Activated naive CD4-positive, alpha-beta T cell (primary cell): ENCODE measurements at places on chromosomes 1 and 21.

GRCh38 chr1:15353839-15354579 lies 55.7 kb upstream of the EFHD2 start:
- DNase-seq, result no peak

GRCh38 chr1:85656256-85656655 lies 52.0 kb downstream of the ZNHIT6 start:
- no peak for DNase-seq

GRCh38 chr1:85121744-85122143 lies 73.4 kb upstream of the MCOLN3 start:
- DNase-seq, result no peak

DNA sequence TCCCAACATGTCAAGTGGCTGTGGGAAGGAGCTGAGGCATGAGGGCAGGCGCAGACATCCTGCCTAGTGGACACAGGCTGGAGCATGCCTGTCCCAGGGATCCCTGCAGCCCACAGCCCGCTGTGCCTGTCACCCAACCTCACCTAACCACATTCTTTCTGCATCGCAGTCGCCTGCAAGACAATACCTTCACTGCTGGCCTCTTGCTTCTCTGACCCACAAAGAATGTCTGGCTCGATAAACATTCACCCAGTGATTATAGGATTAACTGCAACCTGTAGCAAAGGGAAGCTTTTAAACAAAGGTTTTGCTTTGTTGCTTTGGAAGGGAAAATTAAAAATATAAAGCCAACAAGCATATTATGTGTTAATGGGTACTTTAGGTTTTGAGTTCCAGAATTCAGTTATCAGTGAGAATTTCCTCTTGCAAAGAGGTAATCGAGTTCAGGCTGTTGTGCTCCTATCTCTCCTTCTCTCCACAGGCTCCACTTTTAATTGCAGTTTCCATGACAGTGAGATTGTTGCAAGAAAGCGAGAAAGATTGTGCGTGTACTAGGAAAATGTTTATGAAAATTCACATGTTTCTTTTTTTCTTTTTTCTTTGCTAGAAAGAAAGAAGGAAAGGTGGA lies 40.0 kb upstream of the ZNF648 start:
- DNase-seq, result no peak

DNA sequence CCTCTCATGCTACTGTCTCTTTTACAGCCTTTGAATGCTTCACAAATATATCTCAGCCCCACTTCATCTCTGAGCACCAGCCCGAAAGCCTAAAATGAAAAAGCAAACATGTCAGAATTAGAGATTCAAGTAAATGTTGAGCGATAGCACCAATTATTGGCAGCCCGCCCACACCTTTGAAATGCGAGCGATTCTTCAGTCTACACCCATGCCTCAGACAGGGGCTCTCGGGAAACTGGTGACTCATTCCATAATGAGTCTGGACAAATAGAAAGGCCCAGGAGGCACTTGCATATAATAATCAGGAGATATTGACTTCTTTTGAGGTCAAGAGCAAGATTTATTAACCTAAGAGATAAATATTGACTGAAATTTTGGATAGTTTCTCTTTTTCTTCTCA lies 487.3 kb upstream of the PTBP2 start:
- no peak for DNase-seq

DNA sequence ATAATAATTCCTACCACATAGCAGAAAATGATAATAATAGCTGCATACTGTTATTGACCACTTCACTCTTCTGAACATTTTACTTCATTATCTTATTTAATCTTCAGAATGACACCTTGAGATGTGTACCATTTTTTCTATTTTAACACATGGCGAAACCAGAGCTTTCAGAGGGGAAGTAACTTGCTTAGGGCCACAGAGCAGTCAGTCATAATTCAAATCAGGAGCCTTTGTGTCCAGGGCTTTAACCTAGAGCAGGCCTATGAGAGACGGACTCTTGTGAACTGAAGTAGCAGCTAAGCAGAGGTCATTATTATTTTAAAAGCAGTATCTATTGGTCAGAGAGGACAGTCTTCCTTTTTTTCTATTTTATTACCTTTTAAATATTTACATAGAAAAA lies 114.0 kb downstream of the ROR1 start:
- DNase-seq, result no peak

- no peak for DNase-seq
Measured at GRCh38 chr1:234647758-234648157, 37.8 kb upstream of the IRF2BP2 start.

DNA sequence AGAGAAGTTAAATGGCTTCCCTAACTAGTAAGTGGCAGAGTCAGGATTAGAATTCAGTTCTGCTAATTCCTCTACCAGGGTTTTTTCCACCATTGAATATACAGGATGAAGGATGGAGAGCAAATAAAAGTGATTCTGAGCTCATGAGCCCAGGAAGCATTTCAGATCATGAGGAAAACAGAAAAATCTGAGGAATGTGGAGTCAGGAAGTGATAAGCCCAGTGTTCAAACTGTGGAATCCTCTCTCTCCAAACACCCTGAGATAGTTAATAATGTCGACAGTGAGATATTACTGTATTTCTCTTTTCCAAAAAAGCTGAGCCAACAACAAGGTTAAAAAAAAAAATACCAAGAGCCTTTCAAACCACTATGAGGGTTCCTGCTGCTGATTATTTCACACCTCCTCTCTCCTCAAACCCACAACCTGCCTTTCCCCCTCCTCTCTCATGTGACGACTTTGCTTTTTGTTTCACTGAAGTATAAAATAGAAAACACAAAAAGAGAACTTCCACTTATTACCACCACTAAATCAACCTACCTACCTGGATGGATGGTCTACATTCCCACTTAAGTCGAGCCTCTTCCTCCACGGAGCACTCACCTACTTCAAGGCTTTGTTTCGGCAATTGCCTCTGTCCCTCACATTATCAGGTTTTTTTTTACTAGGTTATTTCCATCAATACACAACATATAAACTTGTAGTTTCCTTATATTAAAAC lies 8.9 kb downstream of the SLAMF1 start:
- DNase-seq, result no peak

- DNase-seq, result no peak
Measured at GRCh38 chr21:40567501-40567900, 279.5 kb downstream of the DSCAM start.

DNA sequence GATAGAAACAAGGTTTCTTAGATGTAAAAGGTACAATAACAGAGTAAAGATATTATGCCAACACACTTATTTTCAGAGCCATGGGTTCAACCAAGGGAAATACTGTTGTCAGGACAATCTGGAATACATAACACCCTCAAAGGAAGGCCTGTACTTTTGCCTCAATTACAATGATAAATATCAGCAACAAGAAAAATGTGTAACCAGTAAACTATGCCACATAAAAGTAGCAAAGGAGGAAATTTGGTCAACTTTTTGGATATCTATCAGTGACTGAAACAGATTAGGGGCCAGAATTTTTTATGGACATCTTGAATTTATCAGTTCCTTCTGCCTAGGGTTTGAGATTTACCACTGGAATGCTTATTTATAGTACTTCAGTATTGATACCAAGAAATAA lies 24.6 kb upstream of the RAP1GAP start:
- no peak for DNase-seq

DNA sequence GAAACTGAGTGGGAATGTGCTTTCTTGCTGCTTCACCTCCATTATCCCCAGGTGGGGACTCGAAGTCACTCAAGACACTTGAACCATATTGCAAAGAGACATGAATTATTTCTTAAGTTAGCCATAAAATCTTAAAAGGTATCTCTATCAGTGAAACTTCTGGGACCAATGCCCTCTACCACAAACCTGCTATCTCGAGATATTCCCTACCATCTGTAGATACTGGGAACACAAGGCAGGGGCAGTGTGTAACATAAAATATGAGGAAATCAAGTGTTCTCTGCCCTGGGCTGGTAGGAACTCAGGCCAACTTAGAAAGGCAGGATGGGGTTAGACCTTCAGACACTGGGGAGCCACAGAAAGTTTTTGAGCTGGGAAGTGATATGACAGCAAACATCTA lies 1.3 kb upstream of the CD58 start:
- no peak for DNase-seq
